ENCODE measurements at places on chromosomes 6 and 20.

- peak; percentile 69 for DNase-seq
These were observed 54.7 kb downstream of the RAB44 start for GRCh38 chr6:36752187-36752885.

GRCh38 chr6:125406741-125407140 is 105.0 kb upstream of the HDDC2 start:
- no peak for DNase-seq

DNA sequence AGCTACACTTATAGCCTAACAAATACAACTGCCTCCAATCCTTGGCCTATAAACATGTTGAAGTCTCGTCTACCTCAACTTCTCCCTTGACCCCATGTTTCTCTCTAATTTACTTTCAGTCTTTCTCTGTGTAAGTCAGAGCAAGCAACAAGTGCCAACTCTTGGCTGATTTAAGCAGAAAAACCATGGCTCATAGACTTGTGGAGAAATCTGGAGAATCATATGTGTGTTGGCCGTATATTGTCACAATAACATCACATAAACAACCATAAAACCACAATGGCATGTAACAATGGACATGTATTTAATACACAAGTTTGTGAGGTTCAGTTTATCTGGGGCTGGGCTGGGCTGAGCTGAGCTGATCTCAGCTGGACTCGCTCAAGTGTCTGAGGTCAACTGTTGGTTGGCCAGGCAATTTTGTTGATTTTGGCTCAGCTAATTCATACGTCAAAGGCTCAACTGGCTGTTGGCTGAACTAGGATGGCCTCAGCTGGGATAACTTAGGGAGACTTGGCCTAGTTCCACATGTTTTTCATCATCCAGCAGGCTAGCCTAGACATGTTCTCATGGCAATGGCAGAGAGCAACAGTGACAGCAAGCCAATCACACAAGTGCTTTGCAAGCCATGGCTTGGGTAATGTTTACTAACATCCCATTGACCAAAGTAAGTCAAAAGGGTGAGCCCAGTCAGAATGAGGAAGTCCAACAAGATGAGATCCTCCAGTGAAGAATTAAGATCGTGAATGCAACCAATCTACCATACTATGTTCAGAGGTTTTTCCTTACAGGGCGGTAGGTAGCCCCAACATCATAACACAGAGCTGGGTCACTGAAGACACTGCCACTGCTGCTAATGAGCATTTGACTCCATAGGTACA is 12.9 kb upstream of the TBC1D22B start:
- DNase-seq = peak; percentile 89

- DNase-seq = no peak
These were observed 1.4 kb downstream of the OTOR start for GRCh38 chr20:16749573-16749972.

GRCh38 chr20:11337361-11338130 is 580.1 kb upstream of the BTBD3 start:
- no peak for DNase-seq

DNA sequence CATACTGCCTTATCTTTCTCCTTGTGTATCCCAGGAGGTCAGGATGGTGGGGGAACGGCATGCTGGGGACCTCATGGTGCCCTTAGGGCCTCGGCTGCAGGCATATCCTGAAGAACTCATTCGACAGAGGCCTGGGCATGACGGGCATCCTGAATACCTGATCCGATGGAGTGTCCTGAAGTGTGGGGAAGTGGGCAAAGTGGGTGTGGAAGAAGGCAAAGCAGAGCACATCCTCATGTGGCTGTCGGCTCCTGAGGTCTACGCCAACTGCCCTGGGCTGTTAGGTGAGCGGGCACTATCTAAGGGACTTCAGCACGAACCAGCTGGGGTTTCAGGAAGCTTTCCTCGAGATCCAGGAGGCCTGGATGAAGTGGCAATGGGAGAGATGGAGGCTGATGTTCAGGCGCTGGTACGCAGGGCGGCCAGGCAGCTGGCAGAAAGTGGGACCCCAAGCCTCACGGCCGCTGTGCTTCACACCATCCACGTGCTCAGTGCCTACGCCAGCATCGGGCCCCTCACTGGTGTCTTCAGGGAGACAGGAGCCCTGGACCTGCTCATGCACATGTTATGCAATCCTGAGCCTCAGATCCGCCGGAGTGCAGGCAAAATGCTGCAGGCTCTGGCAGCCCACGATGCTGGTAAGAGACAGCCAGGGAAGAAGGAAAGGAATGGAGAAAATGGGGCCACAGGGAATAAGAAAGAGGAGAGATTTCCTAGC is 2.4 kb downstream of the CUL9 start:
- DNase-seq = no peak
